NCI-H526 (cell line): ENCODE measurements at places on chromosomes 7 and 10.
A peak's percentile ranks its signal among the peaks of the same experiment; 100 is the strongest.

DNA sequence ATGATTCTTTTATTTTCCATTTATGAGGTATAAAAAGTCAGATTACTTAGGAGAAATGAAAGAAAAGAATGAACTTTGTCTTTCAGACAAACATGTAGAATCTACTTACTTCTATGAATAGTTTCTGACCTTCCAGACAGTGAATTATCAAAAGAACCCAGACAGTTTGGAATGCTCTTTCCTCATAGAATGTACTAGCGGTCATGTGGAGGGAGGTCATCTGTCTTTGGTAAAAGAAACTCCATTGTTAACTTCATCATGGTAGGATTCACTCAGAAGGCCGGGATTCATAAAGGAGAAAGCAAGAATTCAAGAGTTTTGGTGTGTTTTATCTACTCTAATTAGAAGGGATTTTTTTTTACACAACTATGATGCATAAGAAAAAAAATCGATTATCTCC, 144.8 kb upstream of the ZNF804B start:
- DNase-seq: no peak

GRCh38 chr7:142338633-142339501, 81.0 kb upstream of the PRSS58 start:
- DNase-seq: peak; percentile 80

GRCh38 chr10:60654813-60655464, 123.3 kb upstream of the CDK1 start:
- no peak for DNase-seq

- DNase-seq: no peak
Observed at GRCh38 chr10:76459016-76459730, 1027.7 kb downstream of the LRMDA start.

GRCh38 chr10:30300728-30301127, 48.4 kb downstream of the MTPAP start:
- no peak for DNase-seq

DNA sequence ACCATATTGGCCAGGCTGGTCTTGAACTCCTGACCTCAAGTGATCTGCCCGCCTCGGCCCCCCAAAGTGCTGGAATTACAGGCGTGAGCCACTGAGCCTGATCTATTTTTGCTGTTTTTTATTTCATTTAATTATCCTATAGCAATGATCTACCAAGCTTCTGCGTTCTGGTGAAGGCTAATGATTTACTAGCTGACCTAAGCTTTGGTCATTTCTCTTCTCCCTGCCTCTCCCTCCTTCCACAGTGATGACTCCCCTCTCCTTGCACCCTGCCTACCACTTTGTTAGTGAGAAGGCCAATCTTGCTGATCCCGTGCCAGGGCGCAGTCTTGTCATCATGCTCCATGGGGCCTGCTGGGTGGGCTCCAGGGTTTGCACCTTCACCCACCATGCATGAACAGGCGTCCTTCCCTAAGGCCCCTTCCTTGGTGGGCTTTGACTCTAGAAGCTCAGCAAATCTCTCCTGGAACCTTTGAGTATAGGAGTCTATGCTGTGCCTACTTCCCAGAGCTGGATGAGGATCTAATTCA, 11.9 kb upstream of the ZCCHC24 start:
- no peak for DNase-seq

DNA sequence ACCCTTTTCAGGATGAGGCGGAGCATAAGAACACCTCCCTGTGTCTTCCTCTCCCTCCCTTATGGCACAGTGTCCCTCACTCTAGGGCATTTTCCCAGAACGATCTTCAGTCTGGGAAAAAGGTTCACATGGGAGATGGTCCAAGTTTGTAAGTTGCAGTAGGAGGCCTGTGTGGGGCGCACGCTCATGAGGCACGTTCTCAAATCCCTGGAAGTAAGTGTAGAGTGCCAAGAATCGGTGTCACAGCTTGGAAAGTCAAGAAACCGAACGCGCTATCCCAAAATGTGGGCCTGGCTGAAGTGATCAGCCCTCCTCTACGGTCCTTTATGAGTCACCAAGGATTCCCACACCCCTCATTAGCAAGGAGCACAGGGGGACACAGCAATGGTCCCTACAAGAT, 23.9 kb upstream of the SMARCD3 start:
- no peak for DNase-seq

DNA sequence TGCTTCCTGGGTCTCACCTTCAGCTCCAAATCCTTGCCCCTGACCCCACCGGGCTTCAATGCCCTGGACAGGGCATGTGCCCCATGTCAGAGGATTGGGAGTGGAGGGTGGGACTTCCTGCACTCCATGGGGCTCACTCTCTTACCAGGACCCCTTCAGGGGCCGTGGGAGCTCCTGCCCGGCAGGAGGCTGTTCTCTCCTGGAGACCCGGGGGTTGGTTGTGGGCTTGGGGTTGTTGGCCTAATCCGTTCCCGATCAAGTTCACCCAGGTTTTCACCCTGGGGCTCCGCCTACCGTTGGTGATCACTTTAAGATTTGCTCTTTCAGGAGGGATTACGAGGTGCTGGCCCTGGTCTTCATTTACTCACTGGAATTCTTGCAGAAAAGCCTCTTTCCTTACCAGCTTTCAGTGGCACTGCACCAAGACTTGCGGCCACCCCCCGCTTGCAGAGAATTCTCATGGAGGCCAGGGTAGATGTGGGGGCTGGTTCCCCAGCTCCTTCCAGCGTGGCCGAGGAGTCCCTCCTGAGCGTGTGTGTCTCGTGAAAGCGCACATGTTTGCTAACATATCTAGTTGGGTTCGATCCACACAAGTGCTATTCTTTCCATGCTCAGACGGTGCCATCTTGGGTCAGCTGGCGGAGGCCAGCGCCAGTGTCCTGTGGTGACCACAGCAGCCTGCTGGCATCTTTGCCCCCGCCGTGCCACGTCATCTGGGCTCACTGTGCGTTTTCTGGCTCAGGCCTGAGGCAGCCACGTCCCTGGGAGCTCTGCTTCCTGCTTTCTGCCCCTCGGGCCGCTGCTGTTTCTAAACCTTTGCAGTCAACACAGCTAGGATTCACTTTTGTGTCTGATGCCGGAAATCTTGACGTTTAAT, 15.6 kb downstream of the PWWP2B start:
- no peak for DNase-seq

DNA sequence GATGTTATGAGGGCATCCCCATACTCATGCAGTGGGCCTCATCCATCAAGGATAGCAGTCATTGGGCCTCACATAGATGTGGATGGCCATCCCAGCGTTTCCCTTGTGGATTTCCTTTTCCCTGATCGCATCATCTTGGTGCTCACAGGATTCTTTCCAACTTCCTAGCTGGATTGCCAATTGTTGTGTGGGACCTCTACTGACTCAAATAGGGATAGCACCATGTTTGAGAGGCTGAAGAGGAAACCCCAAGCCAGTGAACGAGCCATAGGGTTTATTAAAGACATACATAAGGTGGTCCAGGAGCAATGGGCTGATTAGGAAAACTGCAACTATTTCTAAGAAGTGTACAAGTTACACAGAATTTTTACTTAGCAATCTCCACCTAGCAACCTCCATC, 21.8 kb downstream of the ASZ1 start:
- DNase-seq: no peak

DNA sequence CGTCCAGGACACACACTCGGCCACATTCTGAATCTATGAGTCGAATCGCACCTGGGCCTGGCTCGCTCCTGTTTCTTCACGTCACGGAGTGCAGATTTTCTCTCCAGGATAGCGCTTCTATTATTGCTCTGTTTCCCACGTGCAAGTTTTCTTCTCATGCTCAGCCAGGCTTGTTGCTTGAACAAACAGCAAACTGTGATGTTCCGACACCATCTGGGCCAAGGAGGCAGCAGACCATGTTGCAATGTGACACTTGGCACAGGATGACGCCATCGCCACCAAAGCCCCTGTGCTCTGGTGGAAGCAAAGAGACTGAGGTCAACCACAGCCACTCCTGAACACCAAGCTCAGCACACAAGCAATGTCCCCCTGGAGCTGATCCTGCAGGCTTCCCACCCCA, 507.1 kb upstream of the ADARB2 start:
- no peak for DNase-seq

- no peak for DNase-seq
Observed at GRCh38 chr7:131381069-131381838, 53.6 kb downstream of the MKLN1 start.

DNA sequence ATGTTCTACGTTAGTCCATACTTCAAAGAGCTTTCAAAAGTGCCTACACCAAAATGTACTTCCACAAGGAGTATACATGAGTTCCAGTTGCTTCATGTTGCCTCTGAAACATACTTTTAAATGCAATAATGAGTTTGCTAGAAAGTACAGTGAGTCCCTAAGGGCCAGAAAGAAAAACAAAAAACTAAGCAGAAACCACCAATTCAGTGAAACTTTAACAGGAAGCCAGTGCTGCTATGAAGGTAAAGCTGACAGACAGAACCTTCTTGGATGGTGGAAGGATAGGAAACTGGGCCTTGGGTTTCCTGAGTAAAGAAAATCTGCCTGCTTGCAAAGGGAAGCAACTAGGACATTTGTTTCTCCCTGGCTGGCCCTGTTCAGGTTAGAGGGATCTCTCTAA, 104.2 kb downstream of the CTTNBP2 start:
- DNase-seq: no peak

GRCh38 chr10:113278664-113279063, 274.2 kb upstream of the HABP2 start:
- DNase-seq: no peak

- DNase-seq: no peak
Observed at GRCh38 chr7:152189061-152189460, 163.6 kb downstream of the GALNT11 start.

GRCh38 chr7:7671361-7671760, 30.8 kb downstream of the UMAD1 start:
- DNase-seq: no peak

- no peak for DNase-seq
Observed at GRCh38 chr10:18501629-18502028, 149.8 kb downstream of the NSUN6 start.
